ENCODE measurements at places on chromosomes 3 and 15.
A peak's percentile ranks its signal among the peaks of the same experiment; 100 is the strongest.

- DNase-seq, result no peak
These were observed 5.8 kb upstream of the GLCE start for GRCh38 chr15:69154684-69155083.

- peak; percentile 12 for DNase-seq
These were observed 25.8 kb upstream of the ANXA2 start for GRCh38 chr15:60423537-60423936.

DNA sequence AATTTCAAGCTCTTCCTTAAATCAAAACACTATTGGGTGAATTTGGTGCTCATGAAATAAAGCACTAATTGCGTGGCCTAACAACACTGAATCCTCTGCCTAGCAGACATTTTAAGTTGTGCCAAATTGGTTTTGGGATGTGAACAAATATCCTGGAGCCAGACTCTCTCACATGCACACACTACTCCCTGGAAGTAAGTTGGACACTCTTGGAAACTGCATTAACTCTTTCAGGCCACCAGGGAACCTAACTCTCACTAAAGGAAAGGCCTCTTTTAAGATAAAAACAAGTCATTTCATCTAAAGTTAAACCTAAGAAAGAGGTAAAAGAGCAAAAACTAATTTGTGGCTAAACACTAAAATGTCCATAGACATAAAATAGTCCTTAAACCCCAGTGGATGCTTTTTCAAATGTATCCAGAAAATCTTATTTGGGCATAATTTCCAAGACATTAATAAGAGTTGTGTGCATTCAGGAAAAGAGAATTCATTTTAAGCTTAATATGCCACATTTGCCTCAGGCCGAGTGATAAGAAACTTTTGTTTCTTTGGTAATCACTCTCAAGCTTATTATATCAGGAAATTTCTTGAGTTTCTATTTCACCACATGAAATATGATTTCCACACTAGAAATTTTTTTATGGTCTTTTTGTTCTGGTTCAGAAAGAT lies 61.8 kb downstream of the ZBTB20 start:
- no peak for DNase-seq

- DNase-seq, result no peak
These were observed 107.3 kb upstream of the ANKRD28 start for GRCh38 chr3:15905041-15905440.

All from activated CD4-positive, alpha-beta T cell treated with anti-CD3 and anti-CD28 coated beads, Interleukin-2, amount 50 U/mL, for 16 hours (primary cell).